ENCODE measurements at places on chromosomes 7 and 10.

- DNase-seq, result no peak
Observed at GRCh38 chr7:47475880-47476227, 106.1 kb downstream of the TNS3 start.

GRCh38 chr7:101754424-101755159 is 62.8 kb upstream of the CUX1 start:
- DNase-seq, result no peak

DNA sequence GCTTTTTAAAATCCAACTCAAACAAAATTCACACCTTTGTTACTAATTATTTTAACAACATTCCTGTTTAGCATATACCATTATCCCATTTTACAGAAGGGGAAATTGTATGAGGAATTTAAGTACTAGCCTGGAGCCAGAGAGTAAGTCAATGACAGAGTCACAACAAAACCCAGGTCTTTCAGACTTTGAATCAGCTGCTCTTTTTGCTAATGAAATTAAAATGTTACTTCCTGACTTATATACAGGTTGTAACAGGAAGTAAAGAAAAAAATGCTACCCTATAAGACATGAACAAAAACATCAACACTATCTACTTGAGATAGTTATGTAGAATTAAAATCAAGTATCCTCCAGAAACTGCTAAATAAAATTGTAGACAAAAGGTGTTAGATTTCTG is 82.6 kb upstream of the ASAH2 start:
- no peak for DNase-seq

DNA sequence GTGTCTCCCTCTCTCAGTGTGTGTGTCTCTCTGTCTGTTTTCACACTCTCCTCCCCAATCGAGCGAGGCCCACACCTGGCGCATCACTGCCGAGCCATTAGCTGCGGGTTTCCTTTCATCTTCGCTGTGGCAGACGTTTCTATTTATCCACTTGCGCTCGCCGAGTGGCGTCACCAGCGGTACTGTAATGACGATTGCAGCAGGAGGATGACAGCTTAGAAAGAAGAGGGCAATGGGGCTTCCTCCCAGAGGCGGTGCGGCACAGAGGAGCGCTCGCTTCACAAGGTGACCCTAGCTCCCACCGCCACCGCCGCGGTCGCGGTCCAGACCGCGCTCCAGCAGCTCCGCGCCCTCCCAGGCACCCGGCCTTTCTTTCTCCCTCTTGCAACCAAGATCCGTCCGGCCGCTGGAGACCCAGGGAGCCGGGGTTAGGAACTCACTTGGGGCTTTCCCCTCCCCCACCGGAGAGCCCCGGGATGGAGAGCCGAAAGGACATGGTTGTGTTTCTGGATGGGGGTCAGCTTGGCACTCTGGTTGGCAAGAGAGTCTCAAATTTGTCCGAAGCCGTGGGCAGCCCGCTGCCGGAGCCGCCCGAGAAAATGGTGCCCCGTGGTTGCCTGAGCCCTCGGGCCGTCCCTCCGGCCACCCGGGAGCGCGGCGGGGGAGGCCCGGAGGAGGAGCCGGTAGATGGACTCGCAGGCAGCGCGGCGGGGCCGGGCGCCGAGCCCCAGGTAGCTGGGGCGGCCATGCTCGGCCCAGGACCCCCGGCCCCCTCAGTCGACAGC is at the start of gene EVX1:
Gene EVX1 (plus strand): TSS at position 248 of the 785 bp plus-strand sequence. CDS start 229 bp downstream, at position 477.
- DNase-seq, result peak; percentile 40

GRCh38 chr7:155267436-155267835 is 30.2 kb upstream of the INSIG1 start:
- DNase-seq, result no peak

DNA sequence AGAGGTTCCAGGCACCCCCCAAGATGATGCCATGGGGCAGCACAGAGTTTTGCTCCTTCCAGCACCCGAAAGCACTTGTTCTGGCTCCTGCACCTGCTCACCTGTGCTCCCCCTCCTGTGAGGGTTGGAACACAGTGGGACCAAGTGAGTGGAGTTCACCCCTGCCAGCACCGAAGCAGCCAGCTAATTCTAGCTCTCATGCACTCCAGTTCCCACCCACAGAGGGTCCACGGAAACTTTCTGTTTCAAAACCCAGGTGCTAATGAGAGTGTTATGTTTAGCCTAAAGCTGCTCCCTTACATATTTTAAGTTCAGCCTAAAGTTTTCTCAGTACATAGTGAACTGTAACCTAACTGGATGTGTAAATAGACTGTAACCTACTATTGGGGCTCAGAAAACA is 42.6 kb upstream of the SLC35G1 start:
- no peak for DNase-seq

Data from stimulated activated naive CD8-positive, alpha-beta T cell treated with anti-CD3 and anti-CD28 coated beads, Interleukin-15, amount 100 ng/mL, for 72 hours (primary cell).